ENCODE measurements at places on chromosomes 7 and 10. TPM values are rescaled to one million over a fixed set of nuclear protein-coding genes. Genes with fewer than 3 reads are reported as not detected.
A peak's percentile ranks its signal among the peaks of the same experiment; 100 is the strongest.

DNA sequence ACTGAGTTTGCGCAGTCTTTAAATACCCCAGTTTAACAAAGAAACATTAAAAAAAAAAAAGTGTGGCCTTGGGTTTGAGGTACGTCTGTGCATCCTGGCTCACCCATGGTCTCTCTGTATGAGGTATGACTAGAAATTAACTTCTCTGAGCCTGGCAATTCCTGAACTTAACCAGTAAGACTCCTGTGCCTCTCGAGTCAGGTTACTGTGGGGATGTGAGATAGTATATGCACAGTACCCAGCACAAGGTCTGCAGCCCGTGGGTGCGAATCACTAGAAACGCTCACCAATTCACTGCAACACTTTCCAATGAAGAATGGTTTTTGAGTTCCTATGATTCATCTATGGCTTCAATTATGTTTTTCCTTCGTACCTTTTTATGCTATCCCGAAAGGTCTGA, 149.9 kb downstream of the SFMBT2 start:
- H3K4me3 ChIP-seq = no peak overlapping the region
- no peaks in the 10 kb centered on the region for H3K4me1 ChIP-seq
- H3K36me3 ChIP-seq = no peaks in the 10 kb centered on the region
- no peaks in the 10 kb centered on the region for H3K27me3 ChIP-seq
- H3K27ac ChIP-seq = no peak overlapping the region

GRCh38 chr7:45294559-45294958, 137.0 kb downstream of the RAMP3 start:
- no peaks in the 10 kb centered on the region for H3K4me1 ChIP-seq
- H3K36me3 ChIP-seq = no peaks in the 10 kb centered on the region
- H3K27ac ChIP-seq = no peak overlapping the region
- no peak overlapping the region for H3K4me3 ChIP-seq
- no peak for DNase-seq

DNA sequence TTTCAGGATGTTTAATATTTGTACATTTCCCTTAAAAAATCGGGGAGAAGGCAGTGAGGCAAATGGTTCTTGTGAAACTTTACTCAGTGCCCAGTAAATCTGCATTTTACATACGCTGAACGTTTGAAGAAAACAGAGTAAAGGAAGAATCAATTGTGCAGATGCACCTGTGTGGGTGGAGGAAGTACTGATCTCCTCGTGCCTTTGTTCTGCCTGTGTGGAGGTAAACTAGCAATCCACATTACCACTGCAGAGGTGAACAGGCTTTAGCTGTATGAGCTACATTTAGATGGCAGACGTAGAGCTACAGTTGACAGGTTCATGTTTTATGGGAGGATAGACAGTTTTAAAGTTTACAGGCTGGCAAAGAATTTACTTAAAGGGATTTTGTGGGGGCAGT, 62.7 kb upstream of the VIPR2 start:
- no peaks in the 10 kb centered on the region for H3K4me1 ChIP-seq
- no peak for DNase-seq
- H3K27ac ChIP-seq = no peak overlapping the region
- H3K36me3 ChIP-seq = no peaks in the 10 kb centered on the region
- no peak overlapping the region for H3K4me3 ChIP-seq
- no peaks in the 10 kb centered on the region for H3K27me3 ChIP-seq

DNA sequence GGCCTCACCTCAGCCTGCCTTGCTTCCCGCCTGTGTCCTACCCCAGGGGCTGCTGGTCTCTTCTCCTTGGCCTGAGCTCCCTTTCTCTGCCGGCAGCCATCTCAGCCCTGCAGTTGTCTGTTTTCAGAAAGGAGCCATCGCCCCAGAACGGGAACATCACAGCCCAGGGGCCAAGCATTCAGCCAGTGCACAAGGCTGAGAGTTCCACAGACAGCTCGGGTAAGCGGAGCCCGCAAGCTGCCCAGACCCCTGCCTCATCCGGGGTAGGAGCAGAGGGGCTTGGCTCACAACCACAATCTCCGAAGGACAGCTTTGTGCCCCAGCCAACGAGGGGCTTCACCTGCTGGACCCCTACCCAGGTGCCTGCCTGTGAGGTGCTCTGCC, 5.3 kb upstream of the DEPP1 start:
- H3K36me3 ChIP-seq = peaks cover 2% of the 10 kb centered on the region
- no peak for DNase-seq
- no peak overlapping the region for H3K4me3 ChIP-seq
- no peaks in the 10 kb centered on the region for H3K27me3 ChIP-seq

DNA sequence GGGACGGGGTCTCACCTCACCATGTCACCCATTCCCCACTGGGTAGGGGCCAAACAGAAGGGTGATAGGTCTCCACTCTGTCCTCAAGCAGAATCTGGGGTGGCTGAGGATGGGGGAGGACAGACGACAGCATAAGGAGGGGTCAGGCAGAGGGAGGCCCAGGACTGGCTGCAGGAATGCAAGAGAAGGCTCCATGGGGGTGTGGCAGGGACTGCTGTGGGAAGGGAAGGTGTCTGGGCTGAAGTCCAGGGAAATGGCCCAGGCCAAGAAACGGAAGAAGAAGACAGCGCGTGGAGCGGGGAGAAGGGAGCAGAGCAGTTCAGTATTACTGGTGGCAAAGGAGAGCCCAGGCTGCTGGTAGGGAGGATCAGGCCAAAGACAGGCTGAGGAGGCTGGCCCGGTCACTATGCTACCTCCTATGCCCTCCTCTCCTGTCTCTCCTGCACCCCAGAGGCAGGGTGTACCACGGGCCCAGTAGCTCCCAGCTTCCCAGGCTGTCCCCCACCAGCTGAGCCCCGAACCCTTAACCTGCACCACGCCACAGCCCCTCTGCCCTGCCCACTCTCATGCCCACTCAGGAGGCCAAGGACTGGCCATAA, 60.9 kb downstream of the GRB10 start:
- no peak overlapping the region for H3K27ac ChIP-seq
- no peak for DNase-seq
- H3K27me3 ChIP-seq = no peaks in the 10 kb centered on the region
- peaks cover 8% of the 10 kb centered on the region for H3K36me3 ChIP-seq
- H3K4me1 ChIP-seq = peaks cover 39% of the 10 kb centered on the region

DNA sequence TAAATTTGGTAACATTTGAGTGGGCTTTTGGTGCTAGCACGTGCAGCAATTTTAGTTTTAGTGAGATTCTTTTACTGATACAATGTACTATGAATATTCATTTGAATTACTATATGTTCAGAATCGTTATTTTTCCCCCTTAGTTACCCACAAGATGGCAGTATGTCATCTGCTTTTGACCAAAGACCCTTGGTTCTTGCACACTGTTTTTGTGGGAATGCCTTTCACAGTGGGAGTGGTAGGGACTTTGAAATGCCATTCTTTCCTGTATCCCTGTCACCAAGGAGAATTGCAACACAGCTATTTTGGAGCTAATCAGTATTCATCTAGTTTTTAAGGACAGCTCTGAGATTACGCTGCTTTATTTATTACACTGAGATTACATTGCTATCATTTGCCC, 40.6 kb downstream of the SEC23IP start:
- no peak overlapping the region for H3K27ac ChIP-seq
- no peaks in the 10 kb centered on the region for H3K27me3 ChIP-seq
- peaks cover 51% of the 10 kb centered on the region for H3K36me3 ChIP-seq
- DNase-seq = no peak
- no peak overlapping the region for H3K4me3 ChIP-seq

DNA sequence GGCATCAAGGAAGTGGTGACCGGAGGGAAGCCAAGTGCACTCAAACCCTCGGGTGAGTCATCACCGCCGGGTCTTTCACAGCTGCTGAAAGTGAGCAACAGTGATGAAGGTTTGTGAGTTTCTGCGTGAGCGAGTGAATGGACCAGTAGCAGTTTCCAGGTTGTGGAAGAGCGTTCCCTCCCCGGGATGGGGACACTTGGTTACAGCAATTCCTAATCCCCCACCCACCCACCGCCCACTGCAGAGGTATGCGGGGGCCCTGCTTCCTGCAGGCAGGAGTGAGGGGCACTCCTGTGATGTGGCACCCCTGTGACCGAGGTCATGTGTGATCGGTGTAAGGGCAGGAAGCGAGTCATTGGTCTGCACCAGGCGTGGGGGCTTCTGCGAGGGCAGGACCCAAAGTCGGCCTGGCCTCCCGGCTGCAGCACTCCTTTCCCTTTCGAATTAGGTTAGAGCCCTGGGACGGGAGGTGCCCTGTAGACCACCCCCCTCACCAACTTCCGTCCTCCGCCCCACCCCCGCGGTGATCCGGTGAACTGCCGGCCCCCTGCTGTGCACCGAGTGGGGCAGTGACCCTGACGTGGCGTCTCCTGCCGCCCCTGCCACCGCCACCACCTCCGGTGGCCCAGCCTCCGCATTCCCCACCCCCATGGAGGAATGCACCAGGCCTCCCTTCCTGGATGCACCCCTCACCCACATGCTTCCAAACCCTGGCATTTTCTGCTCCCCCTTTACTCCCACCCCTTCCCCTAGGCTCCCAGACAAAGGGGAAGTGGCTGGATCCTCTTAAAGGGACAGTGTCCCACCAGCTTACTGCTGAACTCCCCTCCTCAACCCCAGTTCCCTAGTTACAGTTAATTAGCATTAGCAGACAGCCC, 10.9 kb downstream of the LIMK1 start:
- peak overlapping the region; percentile 68 for H3K4me3 ChIP-seq
- DNase-seq = peak; percentile 88
- H3K36me3 ChIP-seq = peaks cover 10% of the 10 kb centered on the region
- peak overlapping the region; percentile 80 for H3K27ac ChIP-seq
- peaks cover 38% of the 10 kb centered on the region for H3K4me1 ChIP-seq
- H3K27me3 ChIP-seq = no peaks in the 10 kb centered on the region

GRCh38 chr10:113987805-113988204, 55.9 kb upstream of the ADRB1 start:
- H3K36me3 ChIP-seq = no peaks in the 10 kb centered on the region
- no peak overlapping the region for H3K4me3 ChIP-seq
- peaks cover 14% of the 10 kb centered on the region for H3K4me1 ChIP-seq
- H3K27ac ChIP-seq = no peak overlapping the region
- no peak for DNase-seq
- no peaks in the 10 kb centered on the region for H3K27me3 ChIP-seq

- no peak for DNase-seq
- no peaks in the 10 kb centered on the region for H3K36me3 ChIP-seq
- H3K27ac ChIP-seq = no peak overlapping the region
- no peaks in the 10 kb centered on the region for H3K4me1 ChIP-seq
- H3K27me3 ChIP-seq = peaks cover 2% of the 10 kb centered on the region
- no peak overlapping the region for H3K4me3 ChIP-seq
Measured at GRCh38 chr7:26278770-26279169, 12.9 kb upstream of the SNX10 start.

DNA sequence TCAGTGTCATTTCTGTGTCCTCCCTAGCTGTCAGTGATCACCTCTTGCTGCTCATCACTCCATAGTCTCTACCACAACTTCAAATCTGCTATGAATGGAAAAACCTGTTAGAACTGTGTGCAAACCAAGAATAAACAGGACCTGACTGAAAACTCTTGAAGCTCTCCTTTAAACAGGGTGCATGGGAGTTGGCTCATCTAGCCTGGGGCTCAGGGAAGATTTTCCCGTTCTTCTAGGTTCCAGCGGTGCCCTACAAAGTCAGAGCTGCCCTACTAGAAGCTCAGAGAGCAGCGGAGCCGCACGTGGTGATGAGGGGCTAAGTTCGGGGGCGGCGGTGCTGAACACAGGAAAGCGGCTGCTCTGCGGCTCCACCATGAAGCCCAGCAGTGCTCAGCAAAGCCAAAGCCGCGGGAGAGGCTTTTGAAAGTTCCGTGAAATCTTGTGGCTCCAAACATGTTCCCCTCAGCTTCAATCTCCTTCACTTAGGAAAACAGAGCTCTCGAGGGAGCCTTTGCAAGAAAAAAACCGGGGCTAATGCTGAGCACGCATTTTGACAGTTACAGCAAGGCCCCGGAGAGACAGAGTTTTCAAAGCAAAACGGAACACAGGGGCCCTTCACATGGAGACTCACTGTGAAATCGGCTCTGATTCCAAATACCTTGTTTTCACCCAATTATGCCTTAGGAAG, 30.5 kb downstream of the RGS10 start:
- no peaks in the 10 kb centered on the region for H3K27me3 ChIP-seq
- H3K27ac ChIP-seq = no peak overlapping the region
- no peak for DNase-seq
- H3K36me3 ChIP-seq = peaks cover 8% of the 10 kb centered on the region
- no peak overlapping the region for H3K4me3 ChIP-seq
- H3K4me1 ChIP-seq = peaks cover 17% of the 10 kb centered on the region

DNA sequence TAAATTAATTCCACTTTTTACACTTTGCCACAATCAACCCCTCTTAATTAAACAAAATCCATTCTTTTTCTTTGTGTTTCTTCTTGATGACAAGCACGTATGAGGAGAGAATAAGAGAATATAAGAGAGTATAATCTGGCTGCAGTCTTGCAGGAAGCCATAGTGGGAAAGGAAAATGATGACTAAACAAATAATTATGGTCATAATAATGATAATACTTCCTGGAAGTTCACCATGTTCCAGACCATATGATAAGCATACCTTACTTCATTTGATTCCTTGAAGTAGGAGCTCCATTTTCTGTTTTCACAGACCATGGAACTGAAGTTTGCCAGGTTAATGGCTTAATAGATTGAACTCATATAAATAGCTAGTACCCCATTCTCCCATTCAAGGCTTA, 237.8 kb downstream of the SEMA3D start:
- no peaks in the 10 kb centered on the region for H3K27me3 ChIP-seq
- no peak for DNase-seq
- no peak overlapping the region for H3K4me3 ChIP-seq

GRCh38 chr7:132618271-132618955, 42.1 kb upstream of the PLXNA4 start:
- no peaks in the 10 kb centered on the region for H3K36me3 ChIP-seq
- peaks cover 20% of the 10 kb centered on the region for H3K4me1 ChIP-seq
- H3K27ac ChIP-seq = peak overlapping the region; percentile 57
- H3K4me3 ChIP-seq = no peak overlapping the region
- H3K27me3 ChIP-seq = no peaks in the 10 kb centered on the region

- H3K36me3 ChIP-seq = no peaks in the 10 kb centered on the region
- H3K27me3 ChIP-seq = peaks cover 3% of the 10 kb centered on the region
- no peaks in the 10 kb centered on the region for H3K4me1 ChIP-seq
- no peak overlapping the region for H3K4me3 ChIP-seq
- DNase-seq = no peak
Measured at GRCh38 chr10:112883360-112884178, 66.5 kb upstream of the TCF7L2 start.

DNA sequence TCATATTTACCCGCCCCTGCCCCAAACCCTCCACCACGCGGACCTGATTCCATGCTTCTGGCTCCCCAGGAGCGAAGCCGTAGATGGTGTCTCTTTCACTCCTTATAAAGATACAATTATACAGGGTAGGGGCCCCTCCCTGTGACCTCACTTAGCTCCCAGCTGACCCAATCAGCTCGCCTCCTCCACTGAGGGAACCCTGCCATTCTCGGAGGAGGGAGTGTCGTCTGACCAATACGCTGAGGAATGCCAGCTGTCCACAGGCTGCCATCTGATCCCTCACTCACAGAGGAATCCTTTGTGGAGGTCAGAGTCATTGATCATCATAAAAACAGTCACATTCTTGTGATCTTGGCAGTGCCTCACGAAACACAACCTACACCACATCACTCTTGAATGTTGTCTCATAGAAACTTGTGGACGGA, 67.5 kb upstream of the INSIG1 start:
- peaks cover 30% of the 10 kb centered on the region for H3K4me1 ChIP-seq
- DNase-seq = no peak
- H3K4me3 ChIP-seq = no peak overlapping the region
- peaks cover 12% of the 10 kb centered on the region for H3K27me3 ChIP-seq
- H3K27ac ChIP-seq = peak overlapping the region; percentile 18

The ASIC3 gene
- total RNA-seq = 5.8 TPM

The NUTM2A gene
- total RNA-seq = 1.2 TPM

The CALHM2 gene
- 2.1 TPM for total RNA-seq

The MBL2 gene
- not detected for total RNA-seq

The ADIRF gene
- not detected for total RNA-seq

The GRM3 gene
- total RNA-seq = not detected

Data from osteocyte (in vitro differentiated cells).